ENCODE measurements at places on chromosomes 1 and 21. TPM values are rescaled to one million over a fixed set of nuclear protein-coding genes. Genes with fewer than 3 reads are reported as not detected.

DNA sequence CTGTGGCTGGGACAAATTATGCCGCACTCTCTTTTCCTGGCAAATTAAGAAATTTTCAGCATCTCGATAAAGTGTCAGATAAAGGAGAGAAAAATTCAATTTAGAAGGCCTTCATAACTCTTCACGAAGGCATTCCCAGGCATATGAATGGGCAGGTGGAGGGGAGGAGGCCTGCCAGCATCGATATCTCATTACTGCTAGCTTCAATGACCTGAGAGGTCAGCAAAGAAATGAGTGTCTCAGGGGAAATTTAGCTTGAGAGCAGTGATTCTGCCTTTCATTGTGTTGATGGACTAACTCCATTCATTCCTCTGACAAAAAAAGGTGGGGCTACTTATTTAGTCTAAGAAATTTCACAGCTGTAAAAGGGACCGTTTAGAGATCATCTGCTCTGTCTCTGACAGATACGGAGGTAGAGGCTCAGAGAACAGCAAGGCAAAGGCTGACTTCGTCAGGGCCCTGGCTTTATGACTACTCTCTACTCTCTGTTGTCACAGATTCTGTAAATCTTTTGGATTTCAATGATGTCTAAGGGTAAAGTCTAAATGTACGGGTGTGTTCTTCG, 212.0 kb upstream of the BEND5 start:
- no peak for DNase-seq

GRCh38 chr1:13646521-13646920, 53.5 kb upstream of the PRDM2 start:
- no peak for DNase-seq

DNA sequence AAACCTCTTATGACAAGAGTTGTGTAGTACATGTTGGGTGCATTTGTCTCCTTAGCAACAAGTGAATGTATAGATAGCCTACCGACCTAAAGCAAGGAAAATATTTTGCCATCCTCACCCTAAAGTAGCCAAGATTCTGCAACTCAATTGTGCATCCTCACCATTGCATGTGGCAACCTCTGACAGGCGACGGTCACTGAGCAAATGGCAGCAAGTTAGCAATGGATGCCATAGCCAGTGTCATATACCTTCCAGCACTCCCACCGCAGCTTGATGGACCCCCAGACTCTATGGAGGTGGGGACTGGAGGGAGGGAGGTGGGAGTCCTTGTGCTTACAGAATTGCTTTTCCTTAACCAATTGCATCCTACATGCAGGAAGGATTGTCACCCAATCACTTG, 17.0 kb downstream of the PROX1 start:
- DNase-seq = no peak

DNA sequence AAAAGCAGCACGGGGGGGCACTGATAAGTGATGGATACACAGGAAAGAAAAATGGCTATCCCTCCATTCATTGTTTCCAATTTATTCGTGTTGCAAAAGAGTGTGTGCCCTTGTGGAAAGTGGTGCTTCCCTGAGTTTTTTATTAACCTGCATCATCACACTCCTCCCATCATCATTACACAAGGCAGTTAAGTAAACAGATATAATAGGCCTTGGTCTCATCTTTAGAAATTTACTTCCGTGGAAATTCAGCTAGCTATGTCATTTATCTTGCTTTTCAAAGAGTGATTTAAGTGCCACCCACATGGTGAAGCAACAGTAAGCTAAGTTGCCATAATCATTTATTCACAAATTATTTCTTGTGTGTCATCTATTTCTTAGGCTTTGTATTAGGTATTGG, 473.3 kb downstream of the NEGR1 start:
- DNase-seq = no peak

DNA sequence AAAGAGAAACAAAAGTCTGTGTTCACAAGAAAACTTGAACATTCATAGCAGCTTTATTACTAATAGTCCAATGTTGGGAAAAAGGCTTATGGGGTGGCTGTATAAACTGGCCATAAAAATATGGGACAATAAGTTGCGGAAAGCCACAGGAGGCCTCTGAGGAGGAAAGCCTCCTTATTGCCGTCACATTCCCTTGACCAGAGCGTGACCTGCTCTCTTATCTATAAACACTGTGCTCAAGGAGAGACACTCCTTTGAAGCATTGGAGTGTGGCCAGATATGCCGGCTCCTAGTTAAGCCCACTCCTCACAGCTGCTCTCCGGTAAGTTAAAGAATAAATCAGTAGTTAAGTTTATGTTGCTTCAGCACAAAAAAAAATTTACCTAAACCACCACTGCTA, 19.7 kb downstream of the OR6Y1 start:
- no peak for DNase-seq

DNA sequence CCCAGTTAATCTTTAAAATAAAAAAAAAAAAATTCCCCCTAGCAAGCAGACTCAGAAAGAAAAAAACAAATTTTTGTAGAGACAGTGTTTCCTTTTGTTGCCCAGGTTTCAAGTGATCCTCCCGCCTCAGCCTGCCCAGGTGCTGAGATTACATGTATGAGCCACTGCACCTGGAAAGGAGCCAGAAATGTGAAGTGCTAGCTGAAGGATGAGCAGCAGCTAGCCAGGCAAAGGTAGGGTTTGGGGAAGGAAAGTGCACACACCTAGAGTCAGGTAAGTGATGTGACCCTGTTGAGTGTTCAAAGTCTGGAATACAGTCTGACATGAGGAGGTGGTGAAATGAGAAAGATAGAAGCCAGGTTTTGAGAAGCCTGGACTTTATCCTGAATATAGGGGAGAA, 1.7 kb downstream of the AKR1A1 start:
- no peak for DNase-seq

DNA sequence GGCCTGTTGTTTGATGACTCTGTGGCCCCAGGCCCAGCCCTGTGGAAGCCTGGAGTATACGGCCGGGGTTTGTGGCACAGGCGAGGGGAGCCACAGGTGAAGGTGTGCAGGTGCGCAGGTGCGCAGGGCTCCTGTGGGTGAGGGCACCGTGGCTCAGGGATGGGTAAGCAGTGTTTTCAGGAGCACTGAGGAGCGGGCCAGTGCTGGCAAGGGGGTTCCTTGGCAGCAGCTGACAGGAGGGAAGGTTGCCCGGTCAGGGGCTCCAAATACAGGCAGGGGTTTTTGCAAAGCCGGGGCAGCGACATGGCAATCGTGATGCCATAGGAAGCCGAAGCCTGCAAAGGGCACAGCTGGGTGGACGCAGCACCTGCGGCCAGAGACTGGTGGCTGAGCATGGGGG, 20.7 kb downstream of the AGPAT3 start:
- DNase-seq = no peak

DNA sequence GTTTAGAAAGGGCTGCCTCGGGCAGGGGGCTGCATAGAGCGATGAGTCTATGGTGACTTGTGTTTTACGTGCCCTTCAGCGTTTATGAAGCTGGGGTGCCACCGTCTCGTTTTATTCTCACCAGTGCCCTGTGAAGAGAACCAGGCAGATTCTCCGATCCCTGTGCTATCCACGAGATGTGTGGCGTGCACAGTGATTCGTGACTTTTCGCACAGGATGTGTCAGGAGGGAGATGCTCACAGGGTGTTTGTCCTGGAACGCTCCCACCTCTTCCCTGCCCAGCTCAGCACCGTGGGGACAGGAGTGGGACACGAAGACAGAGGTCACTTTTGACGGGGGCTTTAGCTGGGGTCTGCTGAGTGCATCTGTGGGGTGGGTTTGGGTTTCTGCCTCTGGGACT, 54.9 kb upstream of the AJAP1 start:
- DNase-seq = no peak

TEKT2 gene
- total RNA-seq = 2.2 TPM

DNA sequence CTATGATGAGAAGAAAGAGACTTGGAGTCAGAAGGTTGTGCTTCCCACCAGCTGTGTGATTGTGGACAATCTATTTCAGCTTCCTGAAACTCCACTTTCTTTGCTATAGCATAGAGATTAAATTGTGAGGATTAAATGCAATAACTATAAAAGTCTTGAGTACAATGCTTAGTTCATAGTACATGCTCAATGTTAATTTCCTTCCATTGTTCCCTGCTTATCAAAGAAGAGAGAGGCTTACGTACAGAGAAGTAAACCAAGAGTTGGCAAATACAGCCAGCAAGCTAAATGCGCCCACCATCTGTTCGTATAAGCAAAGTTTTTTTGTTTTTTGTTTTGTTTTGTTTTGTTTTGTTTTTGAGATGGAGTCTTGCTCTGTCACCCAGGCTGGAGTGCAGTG, 317.9 kb upstream of the NFIA start:
- DNase-seq = no peak

- no peak for DNase-seq
Observed at GRCh38 chr1:59432531-59433439, 135.9 kb downstream of the FGGY start.

GRCh38 chr1:231478811-231479210, 49.7 kb upstream of the TSNAX start:
- DNase-seq = no peak

- no peak for DNase-seq
Observed at GRCh38 chr1:226960944-226961765, 21.1 kb downstream of the COQ8A start.

DNA sequence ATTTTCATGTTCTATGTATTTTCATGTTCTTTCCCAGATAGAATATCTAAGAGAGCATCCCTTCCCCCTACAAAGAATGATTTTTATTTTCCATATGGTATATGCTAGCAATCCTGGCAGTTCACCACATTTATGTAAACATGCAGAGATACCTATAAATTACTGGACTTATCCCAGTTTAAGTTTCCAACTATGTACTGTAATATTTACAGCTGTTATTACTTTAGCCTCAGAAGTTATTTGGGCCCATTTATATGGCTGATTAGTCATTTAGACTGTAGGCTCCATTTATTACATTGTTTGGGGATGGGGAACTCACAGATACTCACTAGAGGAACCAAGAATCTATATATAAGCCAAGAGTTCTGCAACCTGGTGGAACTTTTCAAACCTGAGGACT, 84.8 kb upstream of the WARS2 start:
- DNase-seq = no peak

All from spinal cord (tissue), 10 donors.